ENCODE measurements at places on chromosomes 7 and 10.

DNA sequence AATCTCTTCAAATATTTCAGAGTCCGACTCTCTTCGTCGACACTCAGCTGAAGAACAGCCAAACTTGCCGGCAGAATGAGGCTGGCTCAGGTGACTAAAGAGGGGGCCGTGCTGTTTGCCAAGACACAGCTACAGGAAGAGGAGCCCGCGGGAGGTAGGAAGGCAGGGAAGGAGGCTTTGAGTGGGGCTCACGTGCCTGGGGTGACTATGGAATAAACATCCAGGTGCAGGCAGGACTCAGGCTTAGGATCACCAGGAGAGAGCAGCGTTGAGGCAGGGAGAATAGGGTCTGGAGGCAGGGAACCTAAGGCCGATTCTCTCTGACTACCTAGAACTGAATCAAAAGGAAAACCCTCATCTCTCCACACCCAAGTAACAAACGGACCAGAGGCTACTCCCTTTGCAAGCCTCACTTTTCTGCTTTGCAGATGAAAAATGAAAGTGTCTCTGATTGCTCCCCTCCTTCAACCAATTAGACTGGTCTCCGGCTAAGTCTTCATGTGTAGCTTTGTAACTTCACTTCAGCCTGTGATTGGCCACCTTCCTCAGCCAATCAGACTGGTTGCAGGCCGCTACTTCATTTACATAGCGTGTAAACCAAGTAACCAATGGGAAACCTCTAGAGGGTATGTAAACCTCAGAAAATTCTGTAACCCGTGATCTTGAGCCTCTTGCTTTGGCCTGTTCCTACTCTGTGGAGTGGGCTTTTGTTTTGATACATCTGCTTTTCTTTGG, 19.7 kb upstream of the BNIP3 start:
- DNase-seq, result no peak

DNA sequence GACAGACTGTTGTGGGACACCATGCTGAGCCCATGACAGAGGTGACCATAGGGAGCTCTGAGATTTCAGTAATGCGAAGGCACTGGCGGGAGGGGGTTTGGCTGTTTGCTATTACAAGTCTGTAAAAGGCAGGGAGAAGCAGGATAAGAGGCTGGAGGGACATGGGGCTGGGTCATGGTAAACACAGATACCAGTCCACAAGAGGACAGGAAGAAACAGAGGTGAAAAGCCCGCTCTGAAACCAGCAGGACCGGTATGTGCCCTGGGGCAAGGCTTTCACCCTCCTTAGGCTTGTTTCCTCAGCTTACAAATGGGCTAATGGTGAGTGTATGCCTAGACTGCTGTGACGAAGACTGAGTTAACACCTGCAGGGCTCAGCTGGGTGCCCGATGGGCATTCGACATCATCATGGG, 34.1 kb downstream of the ANXA11 start:
- DNase-seq, result no peak

DNA sequence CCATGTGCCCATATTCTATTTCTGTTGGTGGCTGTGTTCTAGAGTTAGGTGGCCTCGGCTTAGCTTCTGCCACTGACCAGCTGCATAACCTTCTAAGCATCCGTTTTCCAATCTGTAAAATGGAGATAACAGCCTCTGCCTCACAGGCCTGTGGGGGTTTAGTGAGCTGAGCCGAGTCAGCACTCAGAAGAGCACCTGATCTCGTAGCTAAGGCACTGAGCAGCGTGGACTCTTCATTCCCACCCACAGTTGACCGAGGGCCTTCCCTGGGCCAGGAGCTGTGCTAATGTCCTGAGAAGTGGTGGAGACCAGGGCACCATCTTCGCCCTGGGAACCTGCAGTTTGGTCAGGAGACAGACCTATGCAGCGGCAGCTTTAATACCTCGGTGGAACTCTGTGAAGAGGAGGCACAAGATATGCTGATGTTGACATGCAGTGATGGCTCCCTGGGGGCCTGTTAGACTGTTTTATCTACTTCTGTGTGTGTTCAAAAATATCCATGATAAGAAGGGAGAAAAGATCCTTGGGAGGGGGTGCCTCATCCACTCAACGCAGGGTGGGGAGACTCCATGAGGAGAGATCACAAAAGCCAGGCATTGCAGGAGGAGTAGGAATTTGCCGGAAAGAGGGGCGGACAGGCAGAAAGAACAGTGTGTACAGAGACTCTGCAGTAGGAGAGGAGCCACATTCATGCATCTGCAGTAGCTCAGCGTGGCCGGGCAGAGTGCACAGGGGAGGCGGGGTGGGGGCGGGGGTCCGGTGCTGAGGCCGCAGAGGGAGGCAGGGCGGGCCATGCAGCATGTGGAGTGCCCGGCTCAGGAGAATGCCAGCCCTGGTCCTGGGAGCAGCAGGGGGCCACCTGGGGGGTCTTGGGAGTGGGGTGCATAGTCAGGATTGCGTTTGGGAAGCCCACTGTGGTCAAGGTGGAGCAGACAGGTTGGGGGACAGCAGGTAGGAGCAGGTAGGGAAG, 136.8 kb downstream of the C10orf105 start:
- DNase-seq, result no peak

- DNase-seq, result peak; percentile 48
Measured at GRCh38 chr7:10889266-10889898, 84.3 kb upstream of the PHF14 start.

DNA sequence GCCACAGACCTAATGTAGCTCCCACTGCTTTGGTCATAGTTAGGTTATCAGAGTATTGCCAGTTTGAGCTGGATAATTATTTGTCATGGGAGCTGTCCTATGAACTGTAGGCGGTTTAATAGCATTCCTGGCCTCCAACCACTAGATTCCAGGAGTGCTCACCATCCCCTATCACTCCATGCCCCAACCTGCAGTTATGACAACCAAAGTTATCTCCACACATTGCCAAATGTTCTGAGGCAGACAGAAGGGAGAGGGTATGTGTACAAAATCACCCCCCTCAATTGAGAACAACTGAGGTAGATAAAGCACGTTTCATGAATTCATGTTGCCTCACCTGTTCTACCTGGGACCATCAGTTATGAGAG, 119.0 kb upstream of the CACUL1 start:
- no peak for DNase-seq

Data from HCT116 (cell line).